ENCODE measurements at places on chromosomes 13 and 19.
A peak's percentile ranks its signal among the peaks of the same experiment; 100 is the strongest.

DNA sequence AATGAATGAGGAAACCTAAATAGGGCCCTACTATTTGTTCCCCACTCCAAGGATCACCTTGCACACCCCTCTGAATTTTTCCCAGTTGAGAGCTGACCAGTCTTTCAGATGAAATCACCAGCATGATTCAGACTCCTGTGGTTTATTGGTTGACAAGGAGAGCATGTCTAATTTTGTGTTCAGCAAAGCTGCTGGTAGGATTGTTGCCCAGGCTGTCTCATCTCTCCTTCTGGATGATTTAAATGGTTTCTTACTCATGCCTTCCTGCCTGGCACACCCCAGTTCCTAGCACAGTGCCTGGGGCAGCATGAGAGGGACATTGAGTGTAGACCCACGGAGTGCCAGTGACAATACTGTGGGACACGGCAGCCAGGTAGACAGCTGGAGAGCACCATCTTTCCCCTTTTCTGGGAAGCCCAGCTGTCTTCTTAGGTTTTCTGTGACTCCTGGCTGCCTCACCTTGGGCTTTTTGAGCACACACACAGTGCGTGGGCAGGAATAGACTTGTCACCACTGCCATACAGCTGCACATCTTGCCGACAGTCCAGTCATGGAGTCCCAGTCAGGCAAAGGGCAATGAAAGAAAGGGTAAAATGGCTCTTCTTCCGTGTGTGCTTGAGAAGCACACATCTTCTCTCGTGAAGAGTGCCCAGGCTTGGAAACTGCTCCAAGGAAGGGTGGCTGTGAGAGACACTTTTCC, 12.3 kb downstream of the FGF9 start:
- DNase-seq = no peak

DNA sequence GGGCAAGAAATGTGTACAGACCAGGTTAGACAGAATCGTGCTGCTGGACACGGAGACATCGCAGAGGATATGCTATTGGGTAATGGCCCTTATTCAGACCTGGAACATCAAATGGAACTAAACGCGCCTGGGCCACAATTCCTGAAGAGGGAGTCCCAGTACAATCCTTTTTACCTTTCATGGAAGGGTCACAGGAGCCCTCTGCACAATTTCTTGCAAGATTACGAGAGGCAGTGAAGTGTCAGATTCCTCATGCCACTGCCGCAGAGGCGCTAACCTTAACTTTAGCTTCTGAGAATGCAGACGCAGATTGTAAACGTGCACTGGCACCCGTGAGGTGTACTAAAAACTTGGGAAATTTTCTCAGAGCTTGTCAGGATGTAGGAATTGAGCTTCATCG, 18.1 kb downstream of the CLEC4M start:
- no peak for DNase-seq

GRCh38 chr19:17097593-17098126, 22.1 kb downstream of the MYO9B start:
- no peak for DNase-seq

DNA sequence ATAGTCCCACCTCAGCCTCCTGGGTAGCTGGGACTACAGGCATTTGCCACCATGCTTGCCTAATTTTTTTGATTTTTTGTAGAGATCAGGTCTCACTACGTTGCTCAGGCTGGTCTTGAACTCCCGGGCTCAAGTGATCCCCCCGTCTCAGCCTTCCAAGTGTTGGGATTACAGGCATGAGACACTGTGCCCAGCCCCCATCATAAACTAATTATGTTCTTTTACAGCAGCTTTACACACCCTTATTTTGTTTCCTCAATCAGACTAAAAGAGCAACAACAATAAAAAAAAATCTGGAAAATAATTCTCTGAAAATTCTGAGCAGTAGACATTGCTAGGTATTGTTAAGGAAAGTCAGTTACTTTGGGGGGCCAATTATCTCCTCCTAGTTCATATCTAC, 35.7 kb downstream of the STARD13 start:
- no peak for DNase-seq

DNA sequence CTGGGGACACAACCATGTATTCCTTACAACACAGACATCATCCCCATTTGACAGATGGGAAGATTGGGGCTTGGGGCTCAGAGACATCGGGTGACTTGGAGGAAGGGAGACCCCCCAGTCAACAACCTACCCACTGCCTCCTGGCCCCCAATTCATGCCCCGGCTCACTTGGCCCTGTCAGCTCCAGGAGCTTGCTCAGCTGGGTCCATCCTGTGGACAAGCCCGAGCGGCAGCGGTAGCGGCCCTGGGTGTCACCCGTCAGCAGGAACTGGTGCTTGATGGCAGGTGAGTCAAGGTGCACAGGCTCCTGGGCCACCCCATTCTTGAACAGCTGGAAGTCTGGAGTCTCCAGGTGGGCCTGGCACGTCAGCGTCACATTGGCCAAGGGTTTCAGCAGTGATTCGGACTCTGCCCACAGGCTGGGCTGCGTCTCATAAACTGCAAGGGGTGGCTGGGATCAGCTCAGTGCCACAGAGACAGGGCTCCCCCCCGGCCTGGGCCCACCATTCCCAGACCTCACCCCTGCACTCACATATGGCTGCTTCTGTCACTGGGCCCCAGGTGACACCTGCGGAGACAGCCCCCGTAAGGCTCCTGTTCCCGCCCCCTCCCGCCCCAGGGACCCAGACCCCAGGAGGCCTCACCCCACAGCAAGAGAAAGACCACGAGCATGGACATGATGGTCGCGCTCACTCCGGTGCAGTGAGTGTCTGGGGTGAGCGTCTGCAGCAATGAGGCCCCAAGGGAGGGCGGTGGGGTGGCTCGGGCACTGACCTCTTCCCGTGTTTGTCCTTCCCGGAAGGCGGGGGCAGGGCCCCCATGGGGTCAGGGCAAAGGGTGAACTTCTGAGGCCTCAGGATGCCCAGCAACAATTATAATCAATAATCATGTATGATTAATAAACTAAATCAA, at the start of gene A1BG:
Gene A1BG, minus strand, starts transcription at position 733 of the 912 bp plus-strand sequence. Its CDS starts 55 bp downstream, at position 678.
- DNase-seq = no peak

DNA sequence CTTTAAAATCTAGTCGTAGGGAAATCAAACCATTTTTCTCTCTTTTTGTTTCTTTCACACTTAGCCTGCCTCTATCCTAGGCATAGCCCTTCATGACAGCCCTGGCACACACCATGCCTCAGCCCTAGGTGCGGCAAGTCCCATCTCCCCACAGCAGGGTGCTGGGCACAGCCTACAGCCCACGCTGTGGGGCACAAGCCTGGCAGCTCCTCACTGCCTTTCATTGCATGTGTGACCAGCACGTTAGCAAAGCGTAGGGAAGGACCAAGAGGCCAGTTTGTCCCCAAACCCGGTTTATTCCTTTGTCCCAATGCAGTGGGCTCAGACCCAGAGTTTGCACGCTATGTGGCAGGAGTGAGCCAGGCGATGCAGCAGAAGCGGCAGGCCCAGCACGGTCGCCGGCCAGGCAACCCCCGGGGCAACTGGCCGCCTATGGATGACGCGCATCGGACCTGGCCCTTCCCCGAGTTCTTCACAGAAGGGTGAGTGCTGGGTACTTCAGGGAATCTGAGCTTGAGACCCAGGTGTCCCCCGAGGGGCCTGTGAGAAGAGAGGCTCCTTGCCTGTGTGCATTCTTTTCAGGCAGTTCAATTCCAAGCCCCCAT, 17.3 kb upstream of the GPI start:
- DNase-seq = no peak

GRCh38 chr19:41792513-41793413, 3.6 kb upstream of the CEACAM3 start:
- peak; percentile 74 for DNase-seq

GRCh38 chr13:47803131-47803530, 197.9 kb downstream of the SUCLA2 start:
- DNase-seq = no peak

- DNase-seq = no peak
These were observed 1663.3 kb downstream of the EFNB2 start for GRCh38 chr13:104872153-104872552.

- DNase-seq = peak; percentile 76
These were observed 6.3 kb upstream of the ZNF69 start for GRCh38 chr19:11881151-11881800.

DNA sequence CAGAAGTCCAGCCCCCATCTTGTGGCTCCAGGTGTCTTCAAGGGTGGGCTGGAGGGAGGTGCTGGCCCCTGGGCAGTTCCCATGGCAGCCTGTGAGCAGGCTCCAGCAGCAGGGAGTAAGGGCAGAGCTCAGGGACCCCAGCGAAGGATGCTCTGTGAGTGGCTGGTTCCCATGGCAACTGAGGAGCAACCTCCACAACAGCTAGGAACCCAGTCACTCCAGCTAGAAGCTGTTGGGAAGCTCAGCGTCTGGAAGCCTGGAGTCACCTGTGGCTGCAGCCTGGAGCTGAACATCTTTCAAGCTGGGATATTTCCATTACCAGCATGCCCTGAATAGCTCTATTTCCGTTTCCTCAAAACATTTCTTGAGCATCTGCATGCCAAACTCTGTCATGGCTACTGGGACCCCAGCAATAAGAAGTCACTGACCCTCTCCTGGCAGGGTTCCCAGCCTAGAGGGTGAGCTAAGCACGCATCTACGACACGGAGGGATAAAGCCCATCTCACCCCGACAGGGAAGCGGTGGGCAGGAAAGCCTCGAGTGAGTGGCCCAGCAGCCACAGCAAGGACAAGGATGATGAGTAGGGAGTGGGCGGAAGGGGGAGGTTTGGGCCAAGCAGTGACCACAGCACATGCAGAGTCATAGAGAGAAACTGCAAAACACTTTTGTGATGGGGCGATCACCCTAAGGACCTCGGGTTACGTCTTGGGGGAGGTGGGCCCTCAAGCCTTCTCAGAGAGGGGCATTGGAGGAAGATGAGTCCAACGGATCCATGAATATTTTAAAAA, 52.6 kb downstream of the ALOX5AP start:
- DNase-seq = no peak

- DNase-seq = peak; percentile 25
These were observed 3.9 kb upstream of the SSBP4 start for GRCh38 chr19:18415178-18415867.

DNA sequence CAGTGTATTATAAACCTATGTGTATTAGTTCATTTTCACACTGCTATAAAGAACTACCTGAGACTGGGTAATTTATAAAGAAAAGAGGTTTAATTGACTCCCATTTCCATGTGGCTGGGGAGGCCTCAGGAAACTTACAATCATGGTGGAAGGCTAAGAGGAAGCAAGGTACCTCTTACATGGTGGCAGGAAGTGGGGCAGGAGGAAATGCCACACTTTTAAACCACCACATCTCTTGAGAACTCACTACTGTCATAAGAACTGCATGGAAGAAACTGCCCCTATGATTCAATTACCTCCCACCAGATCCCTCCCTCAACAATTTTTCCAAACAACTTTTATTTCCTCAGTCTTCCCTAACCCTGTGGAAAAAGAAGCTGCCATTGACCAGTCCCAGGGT, 14.5 kb upstream of the TPP2 start:
- peak; percentile 20 for DNase-seq

DNA sequence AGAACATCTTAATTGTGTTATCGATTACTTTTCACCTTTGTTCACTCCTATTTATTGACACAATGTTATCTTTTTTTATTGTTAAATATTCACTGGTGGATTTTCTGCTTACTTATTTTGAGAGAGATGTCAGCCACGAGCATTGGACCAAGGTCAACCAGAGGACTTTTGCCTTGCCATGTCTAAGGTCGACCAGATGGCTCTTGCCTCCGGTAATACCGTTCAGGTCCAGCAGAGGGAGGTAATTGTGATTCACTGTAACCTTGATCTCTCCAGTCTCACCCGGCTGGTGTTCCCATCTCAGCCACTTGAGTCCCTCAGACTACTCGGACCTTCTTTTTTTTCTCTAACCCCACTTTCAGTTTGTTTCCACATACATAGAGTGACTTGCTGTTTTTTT, 1438.1 kb downstream of the UQCRFS1 start:
- peak; percentile 50 for DNase-seq

DNA sequence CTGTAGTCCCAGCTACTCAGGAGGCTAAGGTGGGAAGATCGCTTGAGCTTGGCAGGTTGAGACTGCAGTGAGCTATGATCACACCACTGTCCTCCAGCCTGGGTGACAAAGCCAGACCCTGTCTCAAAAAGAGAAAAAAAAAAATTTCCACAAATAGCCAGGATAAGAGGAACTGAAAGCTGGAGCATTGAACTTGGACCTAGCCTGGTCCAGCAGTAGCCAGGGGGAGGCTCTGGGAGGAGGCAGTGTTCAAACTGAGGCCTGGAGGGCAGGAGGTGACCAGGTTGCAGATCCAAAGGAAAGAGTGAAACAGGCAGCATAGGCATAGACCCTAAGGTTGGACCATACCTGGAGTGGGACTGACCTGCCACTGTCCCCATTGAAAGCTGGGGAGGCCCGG, 26.9 kb upstream of the PIK3R2 start:
- DNase-seq = no peak

GRCh38 chr19:42397263-42398166, 7.4 kb upstream of the CNFN start:
- peak; percentile 31 for DNase-seq

GRCh38 chr13:51971520-51972426, 39.5 kb downstream of the ATP7B start:
- no peak for DNase-seq

DNA sequence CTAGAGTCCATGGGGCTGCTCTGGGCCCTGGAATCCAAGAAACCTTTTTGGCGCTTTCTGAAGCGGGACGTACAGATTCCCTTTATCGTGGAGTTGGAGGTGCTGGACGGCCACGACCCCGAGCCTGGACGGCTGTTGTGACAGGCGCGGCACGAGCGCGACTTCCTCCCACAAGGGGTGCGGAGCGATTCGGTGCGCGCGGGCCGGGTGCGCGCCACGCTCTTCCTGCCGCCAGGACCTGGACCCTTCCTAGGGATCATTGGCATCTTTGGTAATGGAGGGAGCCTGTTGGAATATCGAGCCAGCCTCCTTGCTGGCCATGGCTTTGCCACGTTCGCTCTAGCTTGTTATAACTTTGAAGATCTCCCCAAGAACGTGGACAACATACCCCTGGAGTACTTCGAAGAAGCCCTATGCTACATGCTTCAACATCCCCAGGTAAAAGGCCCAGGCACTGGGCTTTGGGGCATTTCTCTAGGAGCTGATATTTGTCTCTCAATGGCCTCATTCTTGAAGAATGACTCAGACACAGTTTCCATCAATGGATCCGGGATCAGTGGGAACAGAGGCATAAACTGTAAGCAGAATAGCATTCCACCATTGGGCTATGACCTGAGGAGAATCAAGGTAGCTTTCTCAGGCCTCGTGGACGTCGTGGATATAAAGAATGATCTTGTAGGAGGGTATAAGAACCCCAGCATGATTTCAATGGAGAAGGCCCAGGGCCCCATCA, 3.5 kb upstream of the ZFP82 start:
- no peak for DNase-seq

DNA sequence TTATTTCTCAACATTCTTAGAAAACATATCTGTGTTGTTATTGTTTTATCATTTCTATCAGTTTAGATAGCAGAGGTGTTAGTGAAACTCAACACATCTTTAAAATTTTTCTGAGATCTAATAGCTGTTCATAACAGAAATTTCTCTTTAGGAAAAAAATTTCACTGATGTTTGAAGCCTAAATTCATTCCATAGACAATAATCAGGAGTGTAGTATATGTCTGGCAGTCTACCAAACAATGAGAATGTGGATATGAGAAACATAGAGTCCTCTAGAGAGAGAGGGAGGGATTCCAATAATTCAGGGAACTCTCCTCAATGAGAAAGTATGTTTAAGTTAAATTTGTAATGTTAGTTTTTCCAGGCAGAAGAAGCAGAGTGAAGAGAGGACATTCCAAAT, 118.2 kb upstream of the EDNRB start:
- no peak for DNase-seq

All from activated CD8-positive, alpha-beta T cell treated with anti-CD3 and anti-CD28 coated beads for 36 hours (primary cell).